Stimulated activated CD4-positive, alpha-beta T cell treated with anti-CD3 and anti-CD28 coated beads, Interleukin-2, amount 100 ng/mL, for 24 hours (primary cell): ENCODE measurements at places on chromosomes 2 and 18.

GRCh38 chr2:86468162-86469033, 27.2 kb downstream of the KDM3A start:
- no peak for DNase-seq

DNA sequence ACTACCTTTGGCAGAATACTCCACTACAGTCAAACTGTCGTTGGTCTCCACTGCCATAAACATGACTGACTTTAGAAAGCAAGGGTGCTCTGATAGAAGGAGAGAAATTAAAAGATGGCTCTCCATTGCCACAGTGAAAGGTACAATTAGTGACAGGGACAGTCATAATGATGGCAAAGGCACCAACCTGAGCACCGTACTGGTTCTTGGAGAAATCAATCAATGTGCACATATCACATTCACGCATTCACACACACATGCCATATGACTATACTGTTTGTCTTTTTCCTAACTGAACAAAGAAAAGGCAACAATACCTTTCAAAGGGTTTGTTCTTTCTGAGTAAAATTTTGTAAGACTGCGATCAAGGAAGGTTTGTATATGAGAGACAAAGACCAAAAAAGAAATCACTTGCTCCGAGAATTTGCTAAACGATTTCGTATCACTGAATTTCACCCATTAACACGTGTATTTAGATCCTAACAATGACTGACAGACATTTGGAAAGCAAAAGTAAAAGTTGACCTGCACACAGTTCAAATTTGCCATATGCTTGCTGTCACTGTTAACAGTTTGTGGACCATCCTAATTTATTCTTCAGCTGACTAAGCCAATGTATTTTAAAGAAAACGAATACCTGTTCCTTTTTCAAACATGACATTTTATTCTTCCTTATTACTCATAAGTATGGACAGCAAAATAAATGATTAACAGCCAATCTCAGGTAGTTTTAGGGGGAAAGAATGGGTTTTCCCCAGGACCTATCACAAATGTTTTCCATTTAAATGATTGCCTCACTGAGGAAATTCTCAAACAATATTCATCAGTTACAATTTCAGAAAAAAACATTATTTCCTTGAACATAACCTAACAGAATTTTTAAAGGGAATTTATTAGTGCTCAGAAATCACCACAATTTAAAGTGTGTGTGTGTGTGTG, 644.4 kb downstream of the ZEB2 start:
- DNase-seq, result no peak

DNA sequence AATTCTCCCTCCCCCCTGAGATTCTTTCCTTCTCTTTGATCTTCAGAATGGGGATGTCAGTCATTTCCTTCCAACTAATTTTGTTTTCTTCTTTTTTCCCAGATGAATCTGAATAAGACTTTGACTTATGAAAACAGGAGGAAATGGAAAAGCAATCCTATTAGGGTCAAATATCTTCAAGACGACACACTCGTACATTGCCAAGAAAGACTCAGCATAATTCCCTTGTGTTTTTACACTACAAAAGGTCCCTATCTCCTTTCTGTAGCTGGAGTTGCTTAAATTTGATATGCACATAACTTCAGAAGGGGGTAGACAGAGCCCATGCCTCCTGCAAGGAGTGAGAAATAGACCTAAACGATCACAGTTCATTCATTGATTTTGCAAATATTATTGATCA, 230.3 kb upstream of the RBBP8 start:
- no peak for DNase-seq

DNA sequence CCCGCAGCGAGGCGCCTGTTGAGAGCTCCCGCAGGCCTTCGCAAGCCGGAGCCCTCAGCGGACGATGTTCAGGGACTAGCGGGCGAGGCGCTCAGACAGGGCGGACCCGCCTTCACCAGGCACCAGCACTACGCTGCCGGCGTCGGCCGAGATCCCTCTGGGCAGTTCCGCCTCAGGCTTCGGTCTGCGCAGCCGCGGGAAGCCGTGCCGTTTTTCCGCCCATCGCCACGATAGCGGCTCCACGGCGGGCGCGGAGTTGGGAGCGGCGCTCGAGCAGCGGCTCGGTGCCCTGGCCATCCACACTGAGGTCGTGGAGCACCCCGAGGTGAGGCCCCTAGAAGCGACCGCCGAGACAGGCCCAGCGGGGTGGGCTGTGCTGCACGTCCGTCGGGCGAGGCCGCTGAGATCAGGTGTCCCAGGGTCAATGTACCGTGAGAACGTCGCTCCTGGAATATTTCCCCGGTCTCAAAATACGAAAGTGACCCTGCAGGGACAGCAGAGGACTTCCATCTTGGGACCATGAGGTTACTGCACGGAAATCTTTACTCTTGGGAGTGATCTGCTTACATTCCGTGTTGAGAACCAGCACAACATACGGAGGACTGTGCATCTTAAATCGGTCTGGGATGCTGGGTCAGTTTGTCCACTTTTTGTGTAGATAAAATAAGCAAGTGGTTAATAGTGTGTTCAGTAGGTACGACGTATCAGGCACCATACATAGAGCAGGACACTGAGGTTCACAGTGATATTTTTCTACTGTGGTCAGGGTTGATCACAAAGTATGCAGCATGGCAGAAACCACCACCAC, 13.3 kb upstream of the MTIF2 start:
- peak; percentile 90 for DNase-seq

GRCh38 chr2:134705861-134706586, 12.8 kb downstream of the TMEM163 start:
- no peak for DNase-seq

DNA sequence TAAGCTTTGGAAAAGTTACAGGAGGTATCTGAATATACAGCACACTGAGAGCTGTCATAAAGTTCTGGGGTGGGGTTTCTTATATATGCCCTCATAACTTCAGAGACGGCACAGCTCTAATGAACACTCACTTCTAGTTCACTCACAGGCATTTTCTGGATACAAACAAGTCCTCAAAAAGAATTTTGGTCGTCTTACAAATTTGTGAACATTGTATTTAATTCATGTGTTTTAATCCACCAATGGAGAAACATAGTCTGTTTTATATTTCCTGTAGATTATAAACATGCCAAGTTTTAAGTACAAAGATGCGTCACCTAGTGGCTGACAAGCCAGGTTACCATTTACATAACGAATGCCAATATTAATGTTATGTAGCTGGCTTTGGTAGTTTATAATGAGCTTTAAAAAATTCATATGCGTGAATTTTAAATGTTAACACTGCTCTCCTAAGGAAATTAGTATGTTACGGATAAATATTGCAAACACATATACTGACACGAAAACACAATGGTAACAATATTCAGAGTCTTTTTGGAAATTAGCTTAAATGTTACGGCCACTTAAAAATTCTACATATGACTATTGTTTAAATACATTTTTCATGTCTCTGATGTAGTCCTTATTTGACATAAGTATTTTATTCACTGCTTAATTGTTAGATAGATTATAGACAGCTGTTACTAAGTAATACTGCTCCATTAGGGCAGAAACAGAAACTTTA, 2.5 kb downstream of the COL3A1 start:
- no peak for DNase-seq
